ENCODE measurements at places on chromosomes 1 and 21. TPM values are rescaled to one million over a fixed set of nuclear protein-coding genes. Genes with fewer than 3 reads are reported as not detected.

Gene RBM11
- total RNA-seq = not detected

Gene KIF17
- 1.4 TPM for total RNA-seq

Gene PTGS2
- total RNA-seq = 10.0 TPM

Gene FLG2
- not detected for total RNA-seq

Gene SLC1A7
- not detected for total RNA-seq

Gene HSD3B1
- not detected for total RNA-seq

Gene THEM5
- not detected for total RNA-seq

Gene CYP4Z1
- total RNA-seq = not detected

Gene ZYG11A
- total RNA-seq = 2.3 TPM

Gene NKAIN1
- 0.82 TPM for total RNA-seq

Gene TSSK3
- total RNA-seq = not detected

Gene LMX1A
- total RNA-seq = not detected

Gene BMP8A
- 0.23 TPM for total RNA-seq

Gene HENMT1
- 4.5 TPM for total RNA-seq

Gene RGS1
- not detected for total RNA-seq

Gene KANK4
- 0.19 TPM for total RNA-seq

Gene LCE3B
- not detected for total RNA-seq

Gene TRIM58
- not detected for total RNA-seq

Gene MPL
- total RNA-seq = not detected

Gene C1orf115
- total RNA-seq = 5.6 TPM

Gene STYXL2
- total RNA-seq = not detected

Gene FAM3B
- total RNA-seq = not detected

Gene PRMT6
- total RNA-seq = not detected

Gene SPRR1A
- not detected for total RNA-seq
